ENCODE measurements at places on chromosomes 3 and 15.

DNA sequence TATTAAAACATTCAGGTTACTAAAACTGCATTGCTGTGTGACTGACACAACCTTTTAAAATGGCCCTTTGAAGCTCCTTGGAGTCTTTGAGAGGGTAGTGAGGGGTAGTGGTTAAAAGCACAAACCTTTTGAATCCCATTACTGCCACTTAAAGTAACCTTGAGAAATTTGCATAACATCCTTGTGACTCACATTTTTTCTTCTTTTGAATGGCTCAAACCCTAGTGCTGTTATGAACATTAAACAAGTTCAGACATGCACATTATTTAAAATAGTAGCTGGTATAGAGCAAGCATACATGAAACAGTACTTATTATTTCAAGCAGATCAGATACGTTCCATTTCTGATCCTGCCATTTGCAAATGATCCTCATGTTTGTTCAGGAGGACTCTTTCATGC is 3.7 kb upstream of the CLDN1 start:
- no peak for DNase-seq

DNA sequence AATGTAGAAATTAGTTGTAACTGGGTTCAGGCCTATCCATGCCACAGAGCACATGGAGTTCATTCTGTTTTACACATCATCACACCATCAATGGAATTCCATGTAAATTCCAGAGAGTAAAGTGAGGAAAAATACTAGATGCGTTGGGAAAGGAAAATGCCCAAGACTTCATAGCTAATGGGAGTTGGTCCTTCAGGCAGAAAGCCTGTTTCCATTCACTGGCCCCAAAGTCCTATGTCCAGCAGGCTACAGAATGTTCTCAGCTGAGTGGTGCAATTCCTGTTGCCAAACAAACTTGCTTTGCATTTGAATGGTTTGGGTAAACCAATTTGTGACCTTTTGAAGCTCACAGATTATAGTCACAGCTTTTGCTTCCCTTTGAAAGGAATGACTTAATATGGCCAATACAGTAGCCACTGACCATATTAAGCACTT is 164.6 kb upstream of the PFN2 start:
- DNase-seq, result no peak

DNA sequence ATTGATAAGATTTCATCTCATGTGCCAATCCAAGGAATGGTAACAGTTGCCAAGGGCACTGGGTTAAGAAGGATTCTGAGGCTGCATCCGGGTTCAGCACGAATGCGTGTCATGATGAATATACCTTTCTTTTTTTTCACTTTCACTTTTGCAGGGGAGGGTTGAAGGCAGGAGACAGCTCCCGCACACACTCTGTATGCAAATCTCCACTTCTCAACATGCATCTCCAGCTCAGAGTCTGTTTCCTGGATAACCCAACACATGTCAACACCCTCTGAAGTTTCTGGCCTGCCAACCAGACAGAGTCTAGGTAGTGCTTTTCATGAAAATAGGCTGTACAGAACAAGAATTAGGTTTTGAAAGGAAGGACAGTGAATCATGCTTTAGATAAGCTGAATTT is 21.6 kb downstream of the B4GALT4 start:
- no peak for DNase-seq

DNA sequence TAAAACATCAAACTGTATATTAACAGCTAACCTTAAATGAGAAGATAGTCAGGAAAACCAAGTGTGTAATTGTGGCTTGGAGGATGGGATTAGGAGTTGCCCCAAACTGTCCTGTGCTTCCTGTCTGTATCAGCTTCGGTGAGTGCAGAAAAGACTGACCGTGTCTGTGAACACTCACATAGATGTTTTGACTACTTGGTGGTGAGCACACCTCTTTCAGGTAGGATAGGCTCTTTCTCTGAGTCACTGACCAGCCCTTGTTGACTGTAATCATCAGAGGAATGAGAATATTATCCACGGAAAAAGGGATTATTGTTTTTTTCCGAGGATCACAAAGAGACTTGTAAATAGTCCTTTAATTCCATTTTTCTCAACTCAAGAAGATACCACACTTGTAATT is 51.5 kb downstream of the GMNC start:
- no peak for DNase-seq

GRCh38 chr3:187739561-187740332 is 5.5 kb downstream of the BCL6 start:
- peak; percentile 93 for DNase-seq

- DNase-seq, result no peak
Observed at GRCh38 chr3:88542916-88543315, 393.2 kb downstream of the C3orf38 start.

DNA sequence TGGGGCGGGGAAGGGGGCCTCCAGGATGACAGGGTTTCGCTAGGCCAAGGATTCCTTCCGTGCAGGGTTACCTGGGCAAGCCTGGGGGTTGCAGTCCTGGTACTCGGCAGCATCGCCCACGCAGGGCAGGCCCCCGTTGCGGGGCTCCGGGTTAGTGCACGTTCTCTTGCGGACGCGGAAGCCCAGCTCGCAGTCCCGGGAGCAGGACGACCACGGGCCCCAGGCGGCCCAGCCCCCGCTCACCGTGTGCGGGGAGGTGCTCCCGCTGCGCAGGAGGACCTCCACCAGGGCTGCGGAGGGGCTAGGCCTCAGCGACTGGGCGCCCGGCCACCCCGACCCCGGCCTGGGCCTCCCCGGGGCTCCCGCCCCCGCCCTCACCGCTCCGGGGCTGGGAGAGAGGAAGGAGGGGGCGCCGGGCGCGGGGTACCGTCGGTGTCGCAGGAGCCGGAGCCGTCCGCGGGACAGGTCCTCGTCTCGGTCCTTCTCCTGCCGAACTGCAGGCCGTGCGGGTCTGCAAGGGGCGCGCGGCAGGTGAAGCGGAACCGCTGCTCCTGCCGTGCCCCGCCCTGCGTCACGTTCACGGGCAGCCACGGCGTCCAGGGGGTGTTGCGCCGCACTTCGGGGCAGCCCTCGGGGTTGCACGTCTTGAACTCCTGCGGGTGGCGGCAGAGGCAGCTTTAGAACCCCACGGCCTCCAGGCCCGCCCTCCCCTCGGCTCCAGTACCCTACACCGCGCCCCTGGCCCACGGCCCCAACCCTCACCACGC is 114.6 kb downstream of the SEMA5B start:
- DNase-seq, result no peak

GRCh38 chr3:27089645-27090044 is 279.5 kb downstream of the NEK10 start:
- no peak for DNase-seq

DNA sequence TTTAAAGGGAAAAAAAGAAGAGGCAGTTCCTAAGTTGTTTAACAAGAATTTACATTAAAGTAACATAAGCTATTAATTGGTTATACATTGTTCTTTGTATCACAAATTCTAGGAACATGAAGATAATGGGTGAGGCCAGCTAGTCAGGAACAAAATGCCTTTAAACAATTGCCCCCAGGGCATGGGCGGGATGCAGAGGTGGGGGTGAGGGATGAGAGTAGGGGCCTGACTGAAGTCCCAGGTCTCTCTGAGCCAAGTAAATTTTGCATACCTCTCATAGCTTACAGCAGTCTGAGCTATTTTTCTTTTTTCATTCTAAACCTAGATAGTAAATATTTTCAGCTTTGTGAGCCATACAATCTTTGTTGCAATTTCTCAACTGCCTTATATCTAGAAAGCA is 77.8 kb upstream of the RNU6-1 start:
- no peak for DNase-seq

- DNase-seq, result no peak
Observed at GRCh38 chr3:66380200-66380932, 120.5 kb downstream of the LRIG1 start.

DNA sequence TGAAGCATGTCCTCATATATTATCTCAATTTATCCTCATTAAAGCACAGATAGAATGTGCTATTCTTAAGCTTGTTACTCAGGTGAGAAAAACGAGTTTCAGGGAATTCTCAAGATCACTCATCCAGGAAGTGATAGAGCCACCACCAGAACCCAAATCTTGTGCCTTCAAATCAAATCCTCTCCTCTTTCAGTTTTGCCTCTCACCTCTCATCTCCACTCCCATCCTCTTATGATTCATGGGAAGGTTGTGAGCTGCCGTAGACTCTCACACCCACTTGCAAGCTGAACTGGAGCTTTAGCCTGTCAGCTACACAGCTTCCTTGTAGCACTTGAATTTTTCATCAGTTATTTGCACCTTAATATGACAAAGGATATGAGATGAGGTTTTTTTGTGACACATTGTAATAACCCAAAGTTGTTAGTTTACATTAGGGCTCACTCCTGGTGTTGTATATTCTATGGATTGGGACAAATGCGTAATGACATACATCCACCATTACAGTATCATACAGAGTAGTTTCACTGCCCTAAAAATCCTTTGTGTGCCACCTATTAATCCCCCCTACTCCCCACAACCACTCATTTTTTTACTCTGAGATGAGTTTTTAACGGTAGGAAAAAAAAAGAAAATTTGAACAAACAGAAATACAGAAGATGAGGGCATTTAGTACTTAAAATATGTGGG is 25.7 kb downstream of the GPR15 start:
- no peak for DNase-seq

- DNase-seq, result no peak
Observed at GRCh38 chr3:161854232-161854771, 357.7 kb downstream of the OTOL1 start.

GRCh38 chr15:75452364-75452864 is 924 bp upstream of the SIN3A start:
- peak; percentile 93 for DNase-seq

DNA sequence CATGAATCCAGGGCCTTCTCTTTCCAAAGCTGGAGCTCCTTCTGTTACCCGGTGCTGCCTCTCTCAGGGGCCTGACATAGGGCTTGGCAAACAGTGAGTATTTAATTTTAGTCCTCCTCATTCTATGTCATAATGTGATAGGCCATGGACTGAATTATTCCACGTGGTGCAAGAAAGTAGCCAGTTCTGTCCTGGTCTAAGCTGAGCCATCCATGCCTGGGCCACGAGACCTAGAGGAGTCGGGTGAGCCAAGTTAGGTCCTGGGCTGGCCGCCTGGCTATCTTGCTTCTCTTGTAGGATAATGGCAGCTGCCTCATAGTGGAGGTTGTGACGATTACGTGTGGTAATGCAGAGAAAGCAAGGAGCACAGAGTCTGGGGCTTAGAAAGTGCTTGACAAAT is 170.6 kb downstream of the FAM43A start:
- DNase-seq, result no peak

GRCh38 chr15:92288755-92289154 is 104.9 kb upstream of the ST8SIA2 start:
- no peak for DNase-seq

DNA sequence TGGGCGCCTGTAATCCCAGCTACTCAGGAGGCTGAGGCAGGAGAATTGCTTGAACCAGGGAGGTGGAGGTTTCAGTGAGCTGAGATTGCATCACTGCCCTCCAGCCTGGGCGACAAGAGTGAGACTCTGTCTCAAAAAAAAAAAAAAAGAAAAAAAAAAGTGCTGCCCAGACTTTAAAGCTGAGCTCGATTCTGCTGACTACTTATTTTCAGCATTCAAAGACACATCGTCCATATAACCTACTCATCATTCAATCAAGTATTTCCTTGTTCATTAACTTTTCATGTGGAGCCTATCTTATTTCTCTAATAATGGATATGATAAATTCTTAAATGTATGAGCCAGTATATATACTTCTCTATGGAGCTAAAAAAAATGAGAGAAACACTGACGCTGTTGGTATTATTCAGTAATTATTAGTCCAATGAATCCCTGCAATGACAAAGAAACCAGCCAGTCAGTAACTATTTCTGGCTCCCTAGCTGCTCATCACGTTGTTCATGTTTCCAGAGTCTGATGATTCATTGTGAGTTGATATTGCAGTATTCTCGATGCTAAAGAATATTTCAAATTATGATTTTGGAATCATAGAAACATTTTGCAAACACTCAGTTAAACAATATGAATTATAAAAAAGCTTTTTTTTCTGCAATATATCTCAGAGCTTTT is 111.9 kb downstream of the RAP2B start:
- no peak for DNase-seq

GRCh38 chr15:78075490-78076230 is 1.9 kb downstream of the TBC1D2B start:
- DNase-seq, result peak; percentile 71

- DNase-seq, result no peak
Observed at GRCh38 chr15:89356634-89357298, 22.1 kb upstream of the POLG start.

- DNase-seq, result no peak
Observed at GRCh38 chr3:122488262-122488973, 26.3 kb downstream of the KPNA1 start.

Data from tibial artery (tissue), 4 donors.